ENCODE measurements at places on chromosomes 1 and 21.

DNA sequence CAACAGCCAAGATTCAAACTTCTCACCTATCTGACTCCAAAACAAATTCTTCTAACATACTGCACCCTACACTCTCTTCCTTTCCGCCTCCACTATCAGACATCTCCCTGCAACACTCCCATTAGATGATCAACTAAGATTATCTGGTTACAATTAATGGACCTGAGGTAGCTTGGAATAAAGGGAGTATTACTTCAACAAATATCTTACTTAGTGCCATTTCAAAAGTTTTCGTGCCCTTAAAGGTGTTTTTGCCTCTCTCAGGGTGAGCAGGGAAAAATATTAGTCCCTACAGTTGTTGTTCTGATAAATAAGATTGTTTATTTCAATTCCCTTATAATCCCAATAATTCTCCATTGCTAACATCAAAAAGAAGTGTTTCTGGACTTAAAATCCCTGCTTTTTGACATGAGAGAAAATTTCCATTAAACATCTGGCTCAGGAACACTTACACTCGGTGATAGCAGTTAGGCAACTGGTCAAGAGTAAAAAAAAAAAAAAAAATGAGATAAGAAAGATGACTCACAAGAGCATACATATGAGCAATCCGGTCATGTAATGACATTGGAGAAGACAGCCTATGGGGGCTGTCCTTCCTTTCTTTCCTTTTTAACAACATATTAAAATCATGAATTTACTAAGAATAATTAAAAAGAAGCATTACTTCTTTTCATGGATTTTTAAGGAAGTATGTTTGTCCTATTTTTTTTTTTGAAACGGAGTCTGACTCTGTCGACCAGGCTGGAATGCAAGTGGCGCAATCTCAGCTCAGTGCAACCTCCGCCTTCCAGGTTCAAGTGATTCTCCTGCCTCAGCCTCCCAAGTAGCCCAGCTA is 7.6 kb downstream of the RSBN1 start:
- DNase-seq, result peak; percentile 80

DNA sequence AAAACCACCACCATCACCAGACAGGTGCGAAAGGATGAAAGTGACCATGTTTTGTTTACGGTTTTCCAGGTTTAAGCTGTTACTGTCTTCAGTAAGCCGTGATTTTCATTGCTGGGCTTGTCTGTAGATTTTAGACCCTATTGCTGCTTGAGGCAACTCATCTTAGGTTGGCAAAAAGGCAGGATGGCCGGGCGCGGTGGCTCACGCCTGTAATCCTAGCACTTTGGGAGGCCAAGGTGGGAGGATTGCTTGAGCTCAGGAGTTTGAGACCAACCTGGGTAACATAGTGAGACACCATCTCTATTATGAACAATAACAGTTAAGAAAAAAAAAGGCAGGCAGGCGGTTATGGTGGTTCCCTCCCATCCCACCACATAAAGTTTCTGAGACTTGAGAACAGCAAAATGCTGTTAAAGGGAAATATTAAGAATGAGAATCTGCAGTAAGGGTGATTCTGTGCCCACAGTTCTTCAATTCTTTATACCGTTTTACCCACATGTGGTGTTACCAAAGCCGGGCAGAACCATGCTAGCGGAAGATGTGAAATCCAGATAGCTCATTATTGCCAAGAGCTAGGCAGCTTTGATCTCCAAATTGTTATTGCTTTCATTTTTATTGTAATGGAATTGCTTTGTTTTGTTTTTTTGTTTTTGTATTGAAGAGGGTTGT is 34.5 kb upstream of the TDRD10 start:
- no peak for DNase-seq

DNA sequence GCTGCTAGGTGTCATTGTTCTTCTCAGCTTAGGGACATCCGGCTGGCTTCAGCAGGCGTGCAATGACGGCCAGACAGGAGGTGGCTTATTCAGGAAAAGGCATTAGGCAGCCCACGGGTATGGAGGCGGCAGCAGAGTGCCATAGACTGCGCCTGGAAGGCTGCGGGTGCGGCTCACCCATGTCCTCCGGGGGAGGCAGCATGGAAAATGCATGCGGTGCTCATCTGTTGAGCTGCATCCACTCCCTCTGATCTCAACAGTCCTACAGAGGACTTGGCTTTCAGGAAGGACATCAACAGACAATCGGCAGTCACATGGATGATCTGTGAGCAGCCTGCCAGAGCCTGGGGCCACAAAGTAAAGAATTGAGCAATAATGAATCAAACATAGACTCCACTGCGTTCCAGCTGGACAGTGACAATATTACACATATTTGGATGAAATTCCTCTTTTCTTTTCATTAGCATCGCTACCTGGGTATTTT is 42.9 kb downstream of the UMODL1 start:
- no peak for DNase-seq

GRCh38 chr1:157399984-157400382 is 152.3 kb downstream of the FCRL5 start:
- no peak for DNase-seq

GRCh38 chr1:51453010-51453409 is 66.1 kb downstream of the EPS15 start:
- DNase-seq, result no peak

DNA sequence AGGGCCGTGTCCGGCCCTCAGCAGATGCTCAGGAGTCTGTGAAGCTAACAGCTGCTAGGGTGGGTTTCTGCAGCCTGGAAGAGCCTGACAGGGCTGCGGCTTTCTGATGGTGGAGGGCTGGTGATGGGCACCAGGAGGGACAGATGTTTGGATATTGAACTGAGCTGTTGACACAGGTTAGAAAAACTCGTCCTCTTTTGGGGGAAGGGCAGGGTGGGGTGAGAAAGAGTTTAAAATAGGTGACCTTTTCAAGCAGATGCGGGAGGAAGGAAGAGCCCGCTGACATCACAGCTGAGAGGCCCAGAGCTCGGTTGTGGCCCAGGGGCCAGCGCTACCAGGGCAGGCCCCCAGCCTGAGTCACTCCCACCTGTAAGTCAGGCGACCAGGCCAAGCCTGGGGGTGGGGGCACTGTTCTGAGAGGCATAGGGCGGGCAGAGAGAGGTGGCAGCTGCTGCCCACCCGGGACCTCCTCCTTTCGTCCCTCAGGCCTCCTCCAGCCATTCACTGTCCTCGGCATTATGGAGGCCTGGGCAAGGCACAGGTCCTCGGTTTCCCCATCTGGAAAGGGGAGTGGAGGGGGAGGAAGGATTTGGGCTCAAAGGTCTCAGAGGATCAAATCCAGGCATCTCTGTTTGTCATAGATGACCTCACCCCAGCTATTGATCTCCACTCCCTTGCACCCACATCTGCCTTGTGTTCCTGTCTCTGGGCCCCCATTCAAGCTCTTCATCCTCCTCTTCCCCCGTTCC is 32.3 kb upstream of the ID3 start:
- DNase-seq, result no peak

DNA sequence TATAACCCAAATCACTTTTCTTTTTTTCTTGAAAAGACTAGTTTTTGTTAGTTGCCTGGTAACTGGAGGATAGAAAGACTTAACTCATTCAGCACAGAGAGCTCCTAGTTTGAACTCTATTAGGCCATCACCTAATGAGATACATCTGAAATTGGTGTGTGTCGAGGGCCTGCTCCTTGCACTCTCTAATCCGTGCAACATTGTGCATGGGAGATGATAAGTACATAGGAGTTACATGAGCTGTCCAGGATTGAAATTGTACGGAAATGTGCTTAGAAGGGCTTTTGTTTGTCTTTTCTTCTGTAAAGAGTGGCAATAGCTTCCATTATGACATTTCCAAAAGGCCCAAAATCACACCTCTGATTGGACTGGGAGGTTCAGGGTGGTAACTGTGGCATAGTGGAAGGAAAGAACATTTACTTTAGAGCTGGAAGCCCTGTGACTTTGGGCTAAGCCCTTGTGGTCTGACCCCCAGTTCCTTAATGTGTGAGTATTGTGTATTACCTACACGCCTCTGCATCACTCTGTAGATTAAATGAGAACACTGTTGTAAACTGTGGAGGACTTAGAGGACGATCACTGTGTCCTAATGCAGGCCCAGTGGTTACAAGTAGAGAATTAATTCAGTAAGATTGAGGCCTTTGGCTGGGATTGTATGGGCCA is 71.2 kb downstream of the FGGY start:
- no peak for DNase-seq

DNA sequence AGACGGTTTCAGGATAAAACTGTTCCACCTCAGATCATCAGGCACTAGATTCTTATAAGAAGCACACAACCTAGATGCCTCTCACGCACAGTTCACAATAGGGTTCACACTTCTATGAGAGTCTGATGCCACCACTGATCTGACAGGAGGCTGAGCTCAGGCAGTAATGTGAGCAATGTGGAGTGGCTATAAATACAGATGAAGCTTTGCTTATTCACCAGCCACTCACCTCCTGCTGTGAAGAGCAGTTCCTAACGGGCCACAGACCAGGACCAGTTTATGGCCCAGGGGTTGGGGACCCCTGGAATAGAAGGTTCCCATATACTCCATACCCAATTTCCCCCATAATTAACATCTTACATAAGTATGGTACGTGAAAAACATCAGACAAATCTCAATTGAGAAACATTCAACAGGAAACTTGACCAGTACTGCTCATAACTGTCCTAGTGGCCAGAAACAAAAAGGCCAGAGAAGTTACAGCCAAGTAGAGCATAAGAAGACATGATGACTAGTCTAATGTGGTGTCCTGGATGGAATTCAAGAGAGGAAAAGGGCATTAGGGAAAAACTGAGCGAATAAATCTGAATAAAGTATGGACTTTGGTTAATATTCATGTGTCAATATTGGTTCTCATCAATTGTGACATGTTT is 24.7 kb upstream of the IGSF5 start:
- DNase-seq, result no peak

DNA sequence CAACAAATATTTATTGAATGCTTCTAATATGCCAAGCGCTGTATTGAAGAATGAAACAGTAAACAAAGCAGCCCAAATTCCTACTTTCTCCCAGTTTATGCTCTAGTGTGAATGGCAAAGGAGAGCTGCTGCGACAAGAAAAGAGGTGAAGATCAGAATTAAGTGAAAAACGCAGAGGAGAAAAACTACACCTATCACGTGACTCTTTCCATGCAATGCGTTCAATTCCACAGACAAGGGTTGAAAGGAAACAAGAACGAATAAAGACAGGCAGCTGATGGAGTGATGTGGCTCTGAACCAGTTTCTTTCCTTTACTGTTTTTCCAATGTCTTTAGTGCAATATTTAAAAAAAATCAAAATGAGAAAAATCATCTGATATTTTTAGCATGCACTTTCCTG is 23.6 kb downstream of the MT1HL1 start:
- no peak for DNase-seq

GRCh38 chr1:226210571-226211176 is 12.8 kb upstream of the MIXL1 start:
- DNase-seq, result no peak

- peak; percentile 47 for DNase-seq
These were observed 2.0 kb downstream of the S100A6 start for GRCh38 chr1:153533689-153534201.

Measured in hematopoietic multipotent progenitor cell treated with erythropoietin and hydrocortisone succinate and interleukin-3 and kit ligand, for 15 days (in vitro differentiated cells).